ENCODE measurements at places on chromosomes 12 and 14.
A peak's percentile ranks its signal among the peaks of the same experiment; 100 is the strongest.

DNA sequence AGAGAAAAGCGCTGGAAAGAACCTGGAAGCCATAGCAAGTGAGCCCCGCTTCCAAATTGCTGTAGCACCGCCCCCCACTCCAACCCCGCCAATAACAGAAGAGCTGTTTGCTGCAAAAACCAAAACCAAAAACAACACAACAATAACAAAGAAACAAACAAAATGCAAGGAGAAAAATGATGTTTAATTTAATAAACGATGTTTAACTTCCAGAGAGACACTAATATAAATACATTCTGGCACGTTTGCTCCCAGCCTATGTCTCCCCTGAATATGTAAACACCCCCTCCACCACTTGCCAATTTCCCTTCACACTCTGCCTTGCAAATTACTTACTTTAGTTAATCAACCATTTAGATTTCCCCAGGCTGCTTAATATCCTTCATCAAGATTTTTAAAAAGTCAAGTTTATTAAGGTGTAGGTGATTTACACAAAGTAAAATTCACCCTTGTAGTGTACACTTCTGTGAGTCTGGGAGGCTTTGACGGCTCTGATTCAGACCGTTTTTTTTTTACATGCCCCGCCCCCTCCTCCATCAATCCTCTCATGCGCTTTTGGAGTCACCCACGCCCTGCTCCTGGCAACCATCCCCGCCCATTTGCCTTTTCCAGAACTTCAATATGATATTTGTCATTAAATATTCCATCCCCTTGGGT, 482 bp upstream of the IFI27L2 start:
- DNase-seq, result peak; percentile 86

DNA sequence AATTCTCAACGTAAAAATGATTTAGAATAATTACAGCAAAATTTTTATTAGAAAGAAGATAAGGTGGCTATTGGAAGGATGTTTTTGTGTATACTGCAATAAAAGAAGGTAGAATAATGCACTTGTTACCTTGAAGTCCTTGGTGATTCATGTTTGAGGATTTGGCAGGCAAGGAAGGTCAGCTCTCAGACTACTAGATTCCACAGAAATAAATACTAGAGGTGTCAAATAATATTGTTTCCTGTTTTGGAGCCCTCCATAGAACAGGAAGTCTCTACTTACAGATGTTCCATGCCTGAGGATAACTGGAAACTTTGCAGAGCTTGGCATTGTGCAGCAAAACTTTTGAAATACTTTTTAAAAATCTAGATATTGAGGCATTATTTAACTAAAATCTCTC, 284.3 kb upstream of the SYT1 start:
- DNase-seq, result no peak

DNA sequence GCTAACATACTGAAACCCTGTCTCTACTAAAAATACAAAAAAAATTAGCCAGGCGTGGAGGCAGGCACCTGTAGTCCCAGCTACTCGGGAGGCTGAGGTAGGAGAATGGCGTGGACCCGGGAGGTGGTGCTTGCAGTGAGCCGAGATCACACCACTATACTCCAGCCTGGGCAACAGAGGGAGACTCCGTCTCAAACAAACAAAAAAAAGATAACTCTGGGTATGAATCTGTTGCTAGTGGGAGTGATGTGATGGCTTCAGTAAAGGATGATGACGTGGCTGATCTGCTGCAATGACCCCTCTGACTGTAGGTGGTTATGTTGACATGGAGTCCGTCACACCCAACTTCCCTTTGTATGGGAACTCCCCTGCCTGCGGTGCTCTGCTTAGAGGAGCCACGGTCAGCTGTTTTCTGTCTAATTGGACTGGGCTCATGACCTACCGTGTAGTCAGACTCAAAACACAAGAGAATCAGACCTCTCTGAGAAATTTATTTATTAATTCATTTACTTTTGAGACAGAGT, 59.1 kb upstream of the MED13L start:
- no peak for DNase-seq

- DNase-seq, result no peak
These were observed 65.3 kb downstream of the FOXN3 start for GRCh38 chr14:89351516-89352404.

GRCh38 chr14:93136009-93136408, 20.3 kb upstream of the ITPK1 start:
- DNase-seq, result no peak

DNA sequence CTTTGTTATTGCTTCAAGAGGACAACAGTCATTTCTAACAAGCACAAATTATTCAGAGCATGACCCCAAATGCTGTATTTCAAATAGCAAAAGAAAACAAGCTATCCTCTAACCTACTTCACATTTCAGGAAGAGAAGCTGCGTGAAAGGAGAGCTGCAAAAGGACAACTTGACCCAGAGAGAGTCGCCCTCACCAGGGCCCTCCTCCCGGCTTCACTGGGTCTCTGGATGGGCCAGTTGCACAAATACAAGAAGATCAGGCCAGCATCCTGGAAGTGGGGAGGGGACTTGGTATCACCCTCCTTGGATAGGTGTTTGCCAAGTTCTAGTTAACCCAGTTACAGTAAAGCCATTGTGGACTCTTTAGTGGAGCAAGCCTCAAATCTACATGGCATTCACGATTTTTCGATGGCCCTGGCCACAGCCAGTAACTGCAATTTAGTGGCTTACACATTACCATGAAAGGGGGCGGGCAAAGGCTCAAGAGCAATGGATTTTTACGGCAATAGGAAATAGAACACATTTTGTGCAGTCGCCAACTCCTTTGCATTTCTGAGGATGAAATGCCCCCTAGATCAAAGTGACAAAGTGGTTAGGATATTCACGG, 166.9 kb upstream of the DIO2 start:
- DNase-seq, result no peak

DNA sequence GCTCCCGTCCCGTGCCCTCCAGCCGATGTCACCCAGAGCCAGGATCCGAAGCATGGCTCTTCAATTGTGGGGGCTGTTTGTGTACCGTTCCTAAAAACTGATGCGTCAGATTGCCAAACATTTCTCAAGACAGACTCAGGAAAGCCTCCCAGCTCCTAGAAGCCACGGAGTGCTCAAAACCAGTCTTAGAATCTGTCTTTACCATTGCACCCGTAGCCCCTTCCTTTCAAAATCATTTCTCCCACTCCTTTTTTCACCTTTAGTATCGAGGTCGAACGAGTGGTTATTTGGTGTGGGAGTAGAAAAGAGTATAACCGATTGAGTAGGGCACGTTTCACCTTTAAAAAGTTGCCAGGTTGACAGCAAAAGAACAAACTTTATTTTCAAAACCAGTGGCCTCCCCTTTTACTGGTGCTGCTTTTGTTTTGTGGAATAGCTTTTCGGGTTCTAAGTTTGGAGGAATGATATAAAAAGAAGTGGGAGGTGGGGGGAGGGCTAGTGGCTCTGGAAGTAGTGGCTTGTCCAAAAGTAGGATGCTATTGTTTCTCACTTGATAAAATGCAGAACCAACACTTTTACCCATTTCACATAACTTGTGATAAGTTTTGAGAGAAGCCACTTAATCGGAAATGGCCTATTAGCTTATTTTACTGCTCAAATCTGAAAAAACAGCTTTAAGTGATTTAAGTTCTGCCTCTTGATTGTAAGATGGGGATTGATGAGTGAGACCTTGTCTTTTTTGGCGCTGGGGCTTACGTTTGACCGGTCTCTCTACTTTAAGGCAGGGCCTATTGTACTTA, 803 bp downstream of the STK38L start:
- no peak for DNase-seq
